Activated T-helper 1 cell treated with anti-CD3 and anti-CD28 coated beads, Interleukin-12 subunit alpha, Interleukin-12 subunit beta, Interleukin-2, Interleukin-4 antibody, amounts not matched to agents 30 ng/mL and 10 ng/mL and 1 ng/mL, durations not matched to agents 14 hours and 24 hours and 36 hours (primary cell): ENCODE measurements at places on chromosomes 2 and 18. TPM values are rescaled to one million over a fixed set of nuclear protein-coding genes. Genes with fewer than 3 reads are reported as not detected.
A peak's percentile ranks its signal among the peaks of the same experiment; 100 is the strongest.

GRCh38 chr2:30622452-30622851, 175.4 kb downstream of the LCLAT1 start:
- DNase-seq: no peak

DNA sequence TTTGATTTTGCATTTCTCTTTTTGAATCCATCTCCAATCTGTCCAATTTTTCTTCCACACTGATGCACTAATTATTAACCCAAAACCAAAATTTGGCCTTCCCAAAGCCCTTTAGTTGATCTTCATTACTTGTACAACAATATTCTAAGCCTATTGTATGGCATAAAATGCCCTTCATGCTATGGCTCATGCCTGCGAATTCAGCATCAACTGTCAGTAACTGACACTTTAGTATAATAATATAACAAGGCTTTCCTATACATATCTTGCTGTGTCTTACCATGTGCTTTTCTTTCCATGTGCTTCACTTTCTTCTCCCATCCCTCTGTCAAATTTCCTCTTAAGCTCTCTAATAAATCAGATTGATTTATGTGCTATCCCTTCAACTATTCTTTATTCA, 154.0 kb upstream of the TFPI start:
- DNase-seq: no peak

DNA sequence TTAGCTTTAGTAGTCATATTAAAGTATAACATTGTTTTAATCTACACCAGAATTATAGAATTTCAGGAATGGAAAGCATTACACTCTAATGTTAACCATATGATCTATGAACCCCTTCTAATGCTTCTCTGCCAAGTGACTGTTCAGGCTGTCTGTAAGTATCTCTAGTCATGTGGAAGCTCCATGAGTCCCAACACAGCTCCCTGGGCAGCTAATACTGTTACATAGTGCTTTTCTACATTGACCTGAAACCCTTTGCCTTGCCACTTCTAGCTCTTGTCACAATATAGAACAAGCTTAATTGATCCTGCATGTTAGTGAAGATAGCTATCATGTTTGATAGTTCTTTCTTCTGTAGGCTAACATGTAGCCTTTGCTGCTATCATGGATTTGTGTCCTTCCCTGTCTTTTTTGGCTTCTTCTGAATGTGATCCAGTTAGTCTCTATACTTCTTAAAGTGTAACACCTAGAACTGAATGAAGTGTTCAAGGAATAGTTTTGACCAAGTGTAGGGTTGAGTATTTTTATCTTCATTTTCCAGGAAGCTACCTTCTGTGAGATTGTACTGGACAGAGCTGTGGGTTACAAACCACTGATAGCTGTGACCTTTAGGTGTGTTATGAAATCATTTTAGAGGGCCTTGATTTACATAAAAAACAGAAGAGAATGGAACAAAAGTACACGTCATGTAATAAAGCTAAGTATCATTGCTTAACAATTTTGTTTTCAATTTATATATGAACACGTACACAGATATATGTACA, 23.7 kb downstream of the BABAM2 start:
- DNase-seq: no peak

- DNase-seq: no peak
Observed at GRCh38 chr18:36634573-36635216, 194.1 kb downstream of the TPGS2 start.

DNA sequence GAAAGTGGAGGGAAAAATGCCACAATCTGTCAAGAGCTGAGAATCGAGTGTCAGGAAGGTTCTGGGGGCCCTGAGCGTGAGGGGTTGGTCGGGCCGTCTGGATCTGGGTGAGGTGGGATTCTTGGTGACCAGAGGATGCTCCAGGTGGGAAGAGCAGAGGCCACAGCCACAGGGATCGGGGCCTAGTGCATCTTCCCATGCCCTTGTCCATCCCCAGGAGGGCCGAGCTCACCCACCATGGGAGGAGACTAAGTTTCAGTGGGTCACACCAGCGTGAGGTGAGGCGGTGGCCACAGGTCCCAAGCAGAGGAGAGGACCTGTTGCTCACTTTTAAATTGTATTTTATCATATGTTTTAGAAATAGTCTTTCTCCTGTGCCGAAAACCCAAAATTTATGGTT, 70.0 kb downstream of the TMEM18 start:
- DNase-seq: no peak

- peak; percentile 21 for DNase-seq
Observed at GRCh38 chr2:26605195-26605998, 35.8 kb downstream of the CIB4 start.

- DNase-seq: no peak
Observed at GRCh38 chr2:181563101-181563692, 93.7 kb downstream of the CERKL start.

Gene CCBE1
- 0.02 TPM in 1 of 2 replicates, not detected in the other for total RNA-seq

Gene TMEM185B
- total RNA-seq: 47.9 and 48.6 TPM in 2 replicates

Gene DES
- total RNA-seq: not detected in 2 replicates

Gene REG3G
- not detected in 2 replicates for total RNA-seq

Gene SKA1
- total RNA-seq: 20.7 and 23.3 TPM in 2 replicates

Gene ST8SIA5
- total RNA-seq: not detected in 2 replicates
